ENCODE measurements at places on chromosomes 7 and 10. TPM values are rescaled to one million over a fixed set of nuclear protein-coding genes. Genes with fewer than 3 reads are reported as not detected.

NSUN6 gene
- total RNA-seq, result 12.3 TPM

CNPY1 gene
- not detected for total RNA-seq

DEPP1 gene
- 73.8 TPM for total RNA-seq

LRIT2 gene
- total RNA-seq, result not detected

FRMD4A gene
- 32.1 TPM for total RNA-seq

CYP3A5 gene
- total RNA-seq, result 1.1 TPM

LRRC17 gene
- 95.6 TPM for total RNA-seq

SMKR1 gene
- 0.65 TPM for total RNA-seq

MYOF gene
- 381 TPM for total RNA-seq

WEE2 gene
- total RNA-seq, result not detected

FEZF1 gene
- not detected for total RNA-seq

LRRC61 gene
- 0.09 TPM for total RNA-seq

LRRD1 gene
- total RNA-seq, result 0.41 TPM

CRYGN gene
- total RNA-seq, result 0.16 TPM

KCND2 gene
- 11.3 TPM for total RNA-seq

TMEM139 gene
- total RNA-seq, result not detected

ACTR1A gene
- total RNA-seq, result 103 TPM

ACBD7 gene
- total RNA-seq, result 0.99 TPM

Measured in fibroblast of the aortic adventitia (primary cell).